Naive thymus-derived CD8-positive, alpha-beta T cell (primary cell): ENCODE measurements at places on chromosomes 12 and 14. TPM values are rescaled to one million over a fixed set of nuclear protein-coding genes. Genes with fewer than 3 reads are reported as not detected.

Gene PRICKLE1
- polyA plus RNA-seq: 0.34 TPM

Gene LGR5
- polyA plus RNA-seq: not detected

Gene DDX51
- 20.9 TPM for polyA plus RNA-seq

Gene GLT8D2
- polyA plus RNA-seq: not detected

Gene SCARB1
- polyA plus RNA-seq: 3.1 TPM

Gene KERA
- not detected for polyA plus RNA-seq

Gene NGB
- polyA plus RNA-seq: not detected

Gene PMCH
- not detected for polyA plus RNA-seq

Gene ACOT6
- not detected for polyA plus RNA-seq

Gene BATF
- 32.2 TPM for polyA plus RNA-seq

Gene ANKRD52
- polyA plus RNA-seq: 7.9 TPM

Gene CCNK
- 14.0 TPM for polyA plus RNA-seq

Gene MAPK1IP1L
- polyA plus RNA-seq: 59.4 TPM

Gene NID2
- polyA plus RNA-seq: 0.22 TPM

Gene TGFB3
- polyA plus RNA-seq: not detected

Gene EXOC3L4
- polyA plus RNA-seq: not detected

Gene TMEM179
- not detected for polyA plus RNA-seq

Gene CMKLR1
- polyA plus RNA-seq: not detected

Gene GNB3
- polyA plus RNA-seq: not detected

Gene LRRIQ1
- polyA plus RNA-seq: not detected

Gene KRT6A
- not detected for polyA plus RNA-seq

Gene OLR1
- polyA plus RNA-seq: not detected

Gene GPRC5D
- polyA plus RNA-seq: not detected

Gene OR4E2
- not detected for polyA plus RNA-seq

Gene ZDHHC22
- not detected for polyA plus RNA-seq

Gene CAPZA3
- not detected for polyA plus RNA-seq

Gene ALX1
- polyA plus RNA-seq: not detected

Gene KRT82
- polyA plus RNA-seq: not detected

Gene ACVR1B
- 1.2 TPM for polyA plus RNA-seq

Gene CCDC175
- polyA plus RNA-seq: not detected

Gene SYNDIG1L
- polyA plus RNA-seq: 0.09 TPM

Gene SUOX
- not detected for polyA plus RNA-seq

Gene BMAL2
- not detected for polyA plus RNA-seq
